Activated naive CD4-positive, alpha-beta T cell treated with anti-CD3 and anti-CD28 coated beads, Interleukin-2, amount 10 ng/mL, durations not matched to agents 7 days and 5 days (primary cell): ENCODE measurements at places on chromosomes 2 and 18.
A peak's percentile ranks its signal among the peaks of the same experiment; 100 is the strongest.

- DNase-seq: no peak
- H3K27me3 ChIP-seq: peaks cover 3% of the 10 kb centered on the region
- H3K4me3 ChIP-seq: no peak overlapping the region
- no peaks in the 10 kb centered on the region for H3K36me3 ChIP-seq
- no peak overlapping the region for H3K27ac ChIP-seq
Measured at GRCh38 chr2:149148194-149149006, 109.9 kb downstream of the LYPD6B start.

DNA sequence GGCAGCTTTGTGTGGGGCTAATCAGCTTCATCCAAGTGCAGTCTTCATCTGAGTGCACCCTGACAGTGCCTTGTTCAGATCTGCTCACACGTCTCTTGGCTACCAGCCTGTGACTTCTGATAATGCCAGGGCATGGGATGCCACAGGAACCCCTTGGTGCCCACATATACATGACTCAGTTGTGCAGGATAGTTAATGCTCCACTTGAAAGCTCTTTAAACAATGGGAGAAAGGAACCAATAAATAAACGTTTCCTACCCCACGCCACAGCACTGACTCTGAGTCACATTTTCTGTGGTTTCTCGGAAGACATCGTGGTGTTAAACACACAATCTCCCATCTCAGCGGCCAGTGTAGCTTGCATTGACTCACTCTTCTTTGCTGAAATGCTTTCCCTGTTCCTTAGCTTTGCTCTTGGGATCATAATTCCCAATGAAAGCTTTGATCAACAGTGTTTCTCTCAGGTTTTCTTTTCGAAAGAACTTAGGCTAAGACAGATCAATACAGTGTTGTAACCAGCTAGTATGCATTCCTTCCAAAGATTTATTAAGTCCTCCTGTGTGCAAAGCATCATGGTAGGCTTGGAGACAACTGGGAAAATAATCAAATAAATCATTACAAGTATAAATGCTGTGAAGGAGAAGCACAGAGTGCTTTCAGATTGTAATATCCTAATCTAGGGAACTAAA lies 142.0 kb downstream of the COPS8 start:
- H3K27me3 ChIP-seq: peaks cover 13% of the 10 kb centered on the region
- no peaks in the 10 kb centered on the region for H3K36me3 ChIP-seq
- no peaks in the 10 kb centered on the region for H3K4me1 ChIP-seq
- DNase-seq: no peak
- H3K27ac ChIP-seq: no peak overlapping the region
- H3K4me3 ChIP-seq: no peak overlapping the region

- peaks cover 30% of the 10 kb centered on the region for H3K4me1 ChIP-seq
- no peak overlapping the region for H3K27ac ChIP-seq
- H3K27me3 ChIP-seq: no peaks in the 10 kb centered on the region
- no peak overlapping the region for H3K4me3 ChIP-seq
Measured at GRCh38 chr2:108454440-108454839, 5.4 kb downstream of the GCC2 start.

- H3K27ac ChIP-seq: no peak overlapping the region
- peaks cover 5% of the 10 kb centered on the region for H3K4me1 ChIP-seq
- H3K4me3 ChIP-seq: no peak overlapping the region
- H3K27me3 ChIP-seq: no peaks in the 10 kb centered on the region
- H3K36me3 ChIP-seq: no peaks in the 10 kb centered on the region
Measured at GRCh38 chr2:192159208-192159607, 35.5 kb downstream of the TMEFF2 start.

- peaks cover 7% of the 10 kb centered on the region for H3K27me3 ChIP-seq
- no peaks in the 10 kb centered on the region for H3K4me1 ChIP-seq
- no peak for DNase-seq
- H3K27ac ChIP-seq: no peak overlapping the region
- H3K36me3 ChIP-seq: no peaks in the 10 kb centered on the region
Measured at GRCh38 chr18:70428439-70428838, 139.6 kb downstream of the SOCS6 start.

GRCh38 chr2:240507060-240507777 lies 50.6 kb downstream of the ANKMY1 start:
- peak; percentile 6 for DNase-seq
- no peaks in the 10 kb centered on the region for H3K4me1 ChIP-seq
- H3K4me3 ChIP-seq: no peak overlapping the region
- no peaks in the 10 kb centered on the region for H3K36me3 ChIP-seq
- no peak overlapping the region for H3K27ac ChIP-seq
- H3K27me3 ChIP-seq: no peaks in the 10 kb centered on the region

GRCh38 chr2:146444987-146445386 lies 1399.8 kb upstream of the ACVR2A start:
- no peaks in the 10 kb centered on the region for H3K36me3 ChIP-seq
- DNase-seq: no peak
- H3K4me1 ChIP-seq: no peaks in the 10 kb centered on the region
- no peak overlapping the region for H3K4me3 ChIP-seq
